Fibroblast of lung (primary cell): ENCODE measurements at places on chromosomes 5 and 9. TPM values are rescaled to one million over a fixed set of nuclear protein-coding genes. Genes with fewer than 3 reads are reported as not detected.

DNA sequence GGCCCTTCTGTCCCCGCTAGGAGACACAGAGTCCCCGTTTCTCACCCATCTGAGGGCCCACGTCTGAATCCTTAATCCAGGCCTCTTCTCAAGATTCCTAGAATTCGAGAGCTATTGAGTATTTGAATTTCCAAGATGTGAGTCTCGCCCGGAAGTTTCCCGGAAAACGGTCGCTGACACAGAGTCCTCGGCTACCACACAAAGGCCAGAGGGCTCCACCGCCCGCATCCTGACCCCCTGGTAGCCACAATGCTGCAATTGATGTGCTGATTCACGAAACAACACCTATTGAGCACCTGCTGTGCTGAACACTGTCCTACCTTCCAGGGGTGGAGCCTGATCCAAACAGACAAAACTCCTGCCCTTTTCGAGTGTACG lies 670 bp upstream of the FBP1 start:
- no peak for DNase-seq
- H3K27ac ChIP-seq = no peak overlapping the region
- H3K36me3 ChIP-seq = no peaks in the 10 kb centered on the region
- no peak overlapping the region for H3K4me3 ChIP-seq

GRCh38 chr5:10511741-10512640 lies 51.9 kb upstream of the ANKRD33B start:
- peaks cover 11% of the 10 kb centered on the region for H3K4me1 ChIP-seq
- no peak overlapping the region for H3K4me3 ChIP-seq
- H3K27me3 ChIP-seq = no peaks in the 10 kb centered on the region

DNA sequence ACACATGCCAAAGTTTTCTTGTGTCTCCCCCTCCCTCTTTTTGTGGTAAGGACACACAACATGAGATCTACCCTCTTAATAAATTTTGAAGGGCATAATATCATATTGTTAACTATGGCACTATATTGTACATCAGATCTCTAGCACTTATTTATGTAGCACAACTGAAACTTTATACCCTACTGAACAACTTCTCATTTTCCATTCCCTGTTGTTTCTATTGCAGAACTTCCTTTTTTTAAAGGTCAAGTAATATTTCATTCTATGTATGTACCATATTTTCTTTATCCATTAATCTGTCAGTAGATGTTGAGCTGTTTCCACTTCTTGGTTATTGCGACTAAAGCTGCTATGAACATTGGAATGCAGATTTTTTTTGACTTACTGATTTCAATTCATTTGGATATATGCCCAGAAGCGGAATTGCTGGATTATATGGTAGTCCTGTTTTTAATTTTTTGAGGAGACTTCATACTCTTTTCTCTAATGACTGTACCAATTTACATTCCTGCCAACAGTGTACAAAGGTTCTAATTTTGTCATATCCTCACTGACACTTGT lies 305.3 kb downstream of the PRR16 start:
- DNase-seq = peak; percentile 62
- no peaks in the 10 kb centered on the region for H3K27me3 ChIP-seq
- no peaks in the 10 kb centered on the region for H3K4me1 ChIP-seq
- no peak overlapping the region for H3K27ac ChIP-seq

DNA sequence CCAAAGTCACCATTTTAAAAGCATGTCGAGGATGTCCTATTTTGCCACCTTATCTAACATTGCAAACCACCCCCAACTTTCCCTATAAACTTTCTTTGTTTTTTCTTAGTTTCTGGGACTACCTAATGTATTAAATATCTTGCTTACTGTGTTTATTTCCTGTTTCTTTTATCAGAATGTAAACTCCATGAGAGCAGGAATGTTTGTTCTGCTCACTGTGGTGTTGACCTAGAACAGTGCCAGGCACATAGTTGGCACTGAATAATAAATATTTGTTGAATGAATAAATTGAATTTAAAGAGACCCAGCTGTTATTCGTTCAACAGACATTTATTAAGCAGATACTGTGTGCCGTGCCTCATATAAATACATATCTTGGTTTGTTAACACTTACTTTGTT lies 35.2 kb downstream of the MACIR start:
- peak; percentile 3 for DNase-seq
- no peaks in the 10 kb centered on the region for H3K4me1 ChIP-seq
- H3K27ac ChIP-seq = no peak overlapping the region

DNA sequence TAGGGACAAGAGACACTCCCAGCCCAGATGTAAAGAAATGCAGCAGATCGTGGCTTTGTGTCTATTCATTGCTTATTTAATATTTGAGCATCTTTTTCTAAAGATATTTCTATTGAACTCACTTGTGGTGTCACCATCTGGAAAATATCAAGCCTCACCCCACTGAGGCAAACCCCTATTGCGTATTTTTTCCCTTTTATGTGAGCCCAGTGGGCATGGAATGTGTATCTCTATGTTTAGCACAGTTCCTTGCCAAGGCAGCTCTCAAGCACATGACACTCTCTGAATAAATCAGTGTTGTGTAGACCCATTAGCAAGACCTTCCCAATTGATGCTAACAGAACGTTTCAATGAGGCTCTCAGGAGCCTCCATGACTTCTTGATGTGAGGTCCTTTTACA lies 81.6 kb downstream of the TMEM174 start:
- no peaks in the 10 kb centered on the region for H3K4me1 ChIP-seq
- no peaks in the 10 kb centered on the region for H3K36me3 ChIP-seq
- H3K27ac ChIP-seq = no peak overlapping the region
- H3K4me3 ChIP-seq = no peak overlapping the region
- peaks cover 17% of the 10 kb centered on the region for H3K27me3 ChIP-seq

DNA sequence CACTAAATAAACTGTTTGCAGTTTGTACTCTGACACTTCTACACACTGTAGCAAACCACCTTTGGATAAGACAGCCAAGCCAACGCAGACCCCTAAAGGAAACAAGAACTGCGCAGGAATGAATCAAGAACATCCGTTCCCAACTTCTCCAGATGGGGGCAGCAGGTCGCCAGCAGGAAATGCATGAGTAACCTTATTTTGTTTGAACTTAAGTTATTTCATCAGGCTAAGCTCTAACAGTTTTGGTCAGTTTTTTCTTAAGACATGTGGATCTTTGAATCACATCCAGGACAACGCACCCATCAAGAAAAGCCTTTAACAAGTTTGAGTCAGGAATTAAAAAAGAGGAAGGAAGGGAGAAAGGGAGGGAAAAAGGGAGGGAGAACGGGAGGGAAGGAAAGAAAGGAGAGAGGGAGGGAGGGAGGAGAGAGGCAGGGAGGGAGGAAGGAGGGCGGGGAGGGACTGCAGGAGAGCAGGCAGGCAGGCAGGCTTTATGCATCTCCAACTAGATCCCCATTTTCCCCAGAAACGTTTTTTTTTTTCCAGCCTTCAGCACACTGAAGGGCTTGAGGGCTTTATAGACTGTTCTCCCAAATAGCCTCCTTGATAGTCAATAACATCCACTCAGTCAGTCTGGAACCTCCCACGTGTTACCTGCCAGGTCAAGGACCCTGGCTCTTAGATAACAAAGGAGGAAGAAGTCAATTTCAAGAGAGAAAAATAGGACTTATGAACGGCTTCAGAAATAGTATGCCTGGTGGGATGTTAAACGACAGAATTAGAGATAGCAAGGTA lies 22.2 kb downstream of the BHMT start:
- H3K36me3 ChIP-seq = no peaks in the 10 kb centered on the region
- H3K27ac ChIP-seq = peak overlapping the region; percentile 59
- DNase-seq = peak; percentile 94
- peaks cover 6% of the 10 kb centered on the region for H3K4me1 ChIP-seq

Gene NOL8
- total RNA-seq = 27.2 and 28.6 TPM in 2 replicates

Gene SPEF2
- 5.9 and 6.9 TPM in 2 replicates for total RNA-seq
